ENCODE measurements at places on chromosomes 12 and 14.

GRCh38 chr12:25187781-25188180, 7.2 kb downstream of the DNAI7 start:
- no peak for DNase-seq

DNA sequence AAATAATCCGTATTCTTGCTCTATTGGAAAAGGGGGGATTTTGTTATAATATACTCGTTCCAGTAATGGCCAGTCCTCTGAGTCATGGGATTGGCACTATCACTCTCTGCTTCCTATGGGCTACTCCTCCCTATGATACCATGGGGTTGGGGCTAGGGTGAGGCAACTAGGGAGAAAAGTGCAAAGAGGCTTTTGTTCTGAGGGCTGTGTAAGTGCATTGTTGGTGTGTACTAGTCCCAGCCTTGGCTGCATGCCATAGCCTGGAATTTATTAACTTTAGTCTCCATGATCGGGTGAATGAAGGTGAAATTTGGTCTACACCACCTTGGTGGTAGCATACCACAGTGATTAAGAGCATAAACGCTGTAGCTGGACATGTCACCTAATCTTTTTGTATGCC, 247.6 kb downstream of the RPAP3 start:
- DNase-seq = peak; percentile 1

DNA sequence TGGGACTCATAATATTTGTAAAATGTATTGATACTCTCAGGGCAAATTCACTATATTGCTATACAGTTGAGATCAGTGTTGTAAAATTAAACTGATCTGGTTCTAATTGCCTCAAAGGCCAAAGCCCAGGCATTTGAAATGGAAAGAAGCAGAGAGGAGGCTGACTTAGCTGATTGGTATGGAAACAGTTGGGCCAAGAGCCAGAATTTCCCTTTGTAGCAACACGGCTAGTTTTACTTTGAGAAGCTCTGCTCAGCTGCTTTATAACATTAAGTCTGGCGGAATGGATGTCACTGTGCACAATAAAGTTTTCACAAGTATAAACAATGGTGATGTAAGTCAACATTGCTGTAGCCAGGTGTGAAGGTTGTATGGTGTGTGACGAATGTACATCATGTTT, 186.4 kb downstream of the MSRB3 start:
- DNase-seq = peak; percentile 5

DNA sequence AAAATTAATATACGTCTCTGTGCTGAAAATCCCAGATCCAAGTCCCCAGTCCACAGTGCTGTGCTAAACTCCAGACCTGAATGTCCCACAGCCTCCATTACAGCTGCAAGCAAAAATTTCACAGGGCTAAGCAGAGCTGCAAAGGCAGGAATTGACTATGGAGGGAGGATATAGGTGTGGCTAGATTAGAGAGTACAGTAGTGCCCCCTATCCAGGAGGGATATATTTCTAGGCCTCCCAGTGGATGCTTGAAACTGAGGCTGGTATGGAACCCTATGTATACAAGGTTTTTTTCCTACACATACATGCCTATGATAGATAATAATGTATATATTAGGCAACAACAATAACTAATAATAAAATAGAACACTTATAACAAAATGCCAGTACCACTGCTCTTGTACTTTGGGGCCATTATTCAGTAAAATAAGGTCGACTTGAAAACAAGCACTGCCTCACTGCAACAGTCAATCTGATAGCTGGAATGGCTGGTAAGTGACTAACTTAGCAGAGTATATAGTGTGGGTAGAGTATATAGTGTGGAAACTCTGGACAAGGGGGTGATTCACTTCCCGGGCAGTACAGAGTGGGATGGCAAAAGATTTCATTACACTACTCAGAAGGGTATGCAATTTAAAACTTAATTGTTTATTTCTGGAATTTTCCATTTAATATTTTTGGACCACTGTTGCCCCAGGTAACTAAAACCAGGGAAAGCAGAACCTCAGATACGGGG, 82.7 kb downstream of the C14orf132 start:
- DNase-seq = no peak

- no peak for DNase-seq
Observed at GRCh38 chr14:97306133-97306759, 509.1 kb downstream of the VRK1 start.

- no peak for DNase-seq
Observed at GRCh38 chr12:11555743-11556625, 93.5 kb upstream of the ETV6 start.

DNA sequence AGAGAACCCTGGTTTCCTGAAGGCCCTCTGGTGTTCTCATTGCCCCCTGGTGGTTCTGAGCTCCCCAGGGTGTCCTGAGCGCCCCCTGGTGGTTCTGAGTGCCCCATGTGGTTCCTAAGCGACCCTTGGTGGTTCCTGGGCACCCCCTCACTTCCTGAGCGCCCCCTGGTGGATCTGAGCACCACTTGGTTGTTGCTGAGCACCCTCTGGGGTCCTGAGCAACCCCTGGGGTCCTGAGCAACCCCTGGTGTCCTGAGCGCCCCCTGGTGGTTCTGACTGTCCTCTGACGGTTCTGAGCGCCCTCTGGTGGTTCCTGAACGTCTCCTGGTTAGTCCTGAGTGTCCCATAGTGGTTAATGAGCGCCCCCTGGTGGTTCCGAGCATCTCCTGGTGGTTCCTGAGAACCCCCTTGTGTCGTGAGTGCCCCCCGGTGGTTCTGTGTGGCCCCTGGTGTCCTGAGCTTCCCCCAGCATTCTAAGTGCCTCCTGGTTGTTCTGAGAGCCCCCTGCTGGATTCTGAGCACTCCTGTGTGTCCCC, 568.3 kb downstream of the TMEM121 start:
- peak; percentile 12 for DNase-seq
